NCI-H2029 (cell line): ENCODE measurements at places on chromosomes 6 and 20.
A peak's percentile ranks its signal among the peaks of the same experiment; 100 is the strongest.

DNA sequence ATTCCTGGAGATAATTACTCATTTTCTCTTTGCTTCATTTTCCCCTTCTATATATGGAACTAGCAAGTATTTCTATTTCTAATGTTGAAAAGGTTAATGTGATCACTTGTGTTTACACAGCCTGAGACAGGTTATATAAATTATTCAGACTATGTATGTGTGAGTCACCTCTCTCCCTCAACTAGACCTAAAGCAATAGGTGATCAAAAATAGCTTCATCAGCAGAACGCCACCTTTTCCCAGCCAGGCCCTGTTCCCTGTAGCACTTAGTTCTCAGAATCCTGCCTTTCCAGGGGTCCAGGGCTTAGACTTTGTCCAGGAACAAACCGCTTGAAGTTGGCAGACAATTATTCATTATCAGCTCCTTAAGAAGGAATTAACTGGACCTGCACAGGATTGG is 125.3 kb upstream of the EXOC2 start:
- no peak for DNase-seq

- no peak for DNase-seq
These were observed 2.2 kb upstream of the SIRT5 start for GRCh38 chr6:13572240-13572639.

GRCh38 chr6:1267057-1267732 is 44.7 kb upstream of the FOXQ1 start:
- no peak for DNase-seq

GRCh38 chr20:59608871-59609270 is 4.5 kb downstream of the PHACTR3 start:
- no peak for DNase-seq

DNA sequence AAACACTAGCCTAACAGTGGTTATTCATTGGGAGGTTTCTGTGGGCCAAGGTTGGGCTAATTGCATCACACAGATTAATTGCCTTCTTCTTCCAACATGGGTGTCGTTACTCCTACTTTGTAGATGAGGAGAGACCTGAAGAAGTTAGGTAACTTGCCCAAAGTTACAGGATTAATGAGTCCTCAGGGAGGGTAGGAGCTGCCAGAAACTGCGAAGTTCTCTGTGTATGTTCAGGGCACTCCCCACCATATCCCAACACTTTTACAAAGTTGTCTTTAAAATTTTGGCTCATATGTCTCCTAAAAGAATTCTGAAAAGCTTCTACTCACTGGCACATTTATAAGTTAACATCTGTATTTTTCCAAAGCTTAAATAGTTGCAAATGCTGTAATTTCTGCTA is 323.5 kb upstream of the HSF2 start:
- no peak for DNase-seq

DNA sequence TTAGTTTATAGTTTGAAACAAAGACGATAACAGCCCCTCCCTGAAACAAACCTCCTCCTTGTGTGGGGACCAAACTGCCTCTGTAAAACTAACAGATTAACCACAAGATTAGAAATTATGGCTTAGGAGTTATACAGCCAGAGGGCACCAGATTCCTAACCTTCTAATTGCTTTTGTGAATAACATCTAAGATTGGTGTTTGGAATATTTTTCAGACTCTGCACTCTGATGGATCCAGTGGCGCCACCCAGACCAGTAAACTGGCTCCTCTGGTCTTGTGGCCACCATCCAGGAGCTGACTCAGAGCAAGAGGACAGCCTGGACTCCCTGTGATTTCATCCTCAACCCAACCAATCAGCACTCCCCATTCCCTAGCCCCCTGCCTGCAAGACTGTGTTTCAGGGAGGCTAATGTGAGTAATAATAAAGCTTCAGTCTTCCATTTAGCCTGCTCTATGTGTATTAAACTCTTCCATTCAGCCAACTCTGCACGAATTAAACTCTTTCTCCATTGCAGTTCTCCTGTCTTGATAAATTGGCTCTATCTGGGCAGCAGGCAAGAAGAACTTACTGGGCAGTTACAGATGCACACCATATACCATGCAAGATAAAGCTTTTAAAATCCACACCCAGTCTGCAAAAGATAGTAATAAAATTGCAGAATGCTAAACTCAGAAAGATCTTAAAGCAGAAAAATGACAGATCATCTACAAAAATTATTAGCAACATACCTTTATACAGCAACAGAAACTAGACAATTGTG is 58.5 kb upstream of the SLC22A16 start:
- no peak for DNase-seq

DNA sequence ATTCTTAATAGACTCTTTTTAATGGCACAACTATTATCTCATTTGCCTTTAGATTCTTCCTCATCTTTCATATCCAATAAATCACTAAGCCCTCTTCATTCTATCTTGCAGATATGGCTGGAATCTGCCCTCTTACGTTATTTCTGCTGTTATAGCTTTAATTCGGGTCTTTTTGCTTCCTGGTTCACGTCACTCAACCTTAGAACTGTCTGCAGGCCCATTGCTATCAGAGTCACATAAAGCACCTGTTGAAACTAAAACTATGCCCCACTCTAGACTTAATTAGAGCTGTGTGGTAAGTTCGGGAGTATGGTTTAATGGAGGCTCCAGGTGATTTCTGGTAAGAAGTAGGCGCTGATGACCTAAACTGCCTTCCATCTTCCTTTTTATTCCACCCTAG is 988 bp downstream of the QRSL1 start:
- DNase-seq, result peak; percentile 35

- no peak for DNase-seq
These were observed 17.3 kb upstream of the MATN4 start for GRCh38 chr20:45325371-45325770.

DNA sequence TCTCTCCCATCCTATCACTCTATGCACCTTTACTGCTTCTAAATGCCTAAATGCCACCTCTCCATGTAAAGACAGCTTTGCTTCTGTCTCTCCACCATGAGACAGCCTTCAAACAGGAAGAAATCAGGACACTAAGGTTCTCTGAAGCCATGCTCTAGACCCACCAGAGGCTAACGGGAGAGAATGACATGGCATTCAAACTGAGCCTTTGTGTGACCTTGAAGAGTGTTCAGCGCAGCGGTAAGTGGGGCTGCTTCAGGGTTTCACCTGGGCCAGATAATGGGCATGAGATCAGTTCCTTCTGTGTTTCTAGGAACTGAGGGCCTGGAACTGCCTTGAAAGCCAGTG is 20.1 kb downstream of the FAM50B start:
- DNase-seq, result no peak

DNA sequence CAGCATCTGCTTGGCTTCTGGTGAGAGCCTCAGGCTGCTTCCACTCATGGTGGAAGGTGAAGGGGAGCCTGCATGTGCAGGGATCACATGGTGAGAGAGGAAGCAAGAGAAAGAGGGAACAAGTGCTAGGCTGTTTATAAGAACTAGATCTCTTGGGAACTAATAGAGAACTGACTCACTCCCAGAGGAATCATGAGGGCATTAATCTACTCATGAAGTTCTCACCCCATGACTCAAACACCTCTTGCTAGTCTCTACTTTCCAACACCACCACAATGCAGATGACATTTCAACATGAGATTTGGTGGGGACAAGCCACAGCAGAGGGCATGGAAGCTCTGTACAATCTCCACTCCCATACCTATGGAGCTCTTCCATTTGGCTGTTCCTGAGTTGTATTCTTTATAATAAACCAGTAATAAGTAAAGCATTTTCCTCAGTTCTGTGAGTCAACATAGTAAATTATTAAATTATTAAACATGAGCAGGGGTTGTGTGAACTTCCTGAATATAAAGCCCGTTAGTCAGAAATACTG is 524.1 kb upstream of the NRSN1 start:
- no peak for DNase-seq

GRCh38 chr20:48236000-48236970 is 451.0 kb upstream of the SULF2 start:
- DNase-seq, result no peak

- DNase-seq, result peak; percentile 65
These were observed 7.2 kb downstream of the GCNT2 start for GRCh38 chr6:10528158-10528981.
